Hematopoietic multipotent progenitor cell treated with erythropoietin and hydrocortisone succinate and interleukin-3 and kit ligand, for 6 days (in vitro differentiated cells): ENCODE measurements at places on chromosomes 3 and 15.

DNA sequence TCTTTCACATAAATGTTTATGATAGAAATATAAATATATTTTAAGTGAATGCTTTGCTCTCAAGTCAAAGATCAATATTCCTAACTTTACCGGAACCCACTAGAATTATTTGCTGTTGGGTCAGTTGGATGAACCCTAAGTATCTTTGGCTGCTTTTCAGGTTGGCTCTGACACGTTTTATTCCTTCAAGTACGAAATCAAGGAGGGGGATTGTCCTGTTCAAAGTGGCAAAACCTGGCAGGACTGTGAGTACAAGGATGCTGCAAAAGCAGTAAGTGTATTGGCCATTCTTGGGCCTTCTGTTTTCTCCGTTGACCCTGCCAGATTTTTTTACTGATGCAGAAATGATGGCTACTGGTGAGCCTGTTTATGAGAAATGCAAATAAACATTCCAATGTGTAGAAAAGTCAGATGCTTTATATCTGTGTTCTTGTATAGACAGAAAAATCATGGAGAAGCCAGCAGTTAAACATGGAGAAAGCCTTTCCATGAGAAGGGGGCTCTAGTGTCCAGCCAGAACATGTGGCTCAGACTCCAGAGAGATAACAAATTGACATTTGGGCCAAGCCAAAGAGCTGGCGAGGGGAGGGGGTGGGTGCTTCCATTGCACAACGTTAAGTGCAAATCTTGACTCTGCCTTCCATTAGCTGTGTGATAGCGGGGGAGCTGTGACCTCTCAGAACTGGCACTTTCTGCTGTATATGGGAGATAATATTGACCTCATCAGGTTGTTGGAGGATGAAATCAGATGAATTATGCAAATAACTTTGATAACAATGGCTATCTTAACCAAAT, 3.0 kb downstream of the KNG1 start:
- DNase-seq = peak; percentile 5

GRCh38 chr3:158792709-158793108, 9.1 kb upstream of the MFSD1 start:
- DNase-seq = no peak

DNA sequence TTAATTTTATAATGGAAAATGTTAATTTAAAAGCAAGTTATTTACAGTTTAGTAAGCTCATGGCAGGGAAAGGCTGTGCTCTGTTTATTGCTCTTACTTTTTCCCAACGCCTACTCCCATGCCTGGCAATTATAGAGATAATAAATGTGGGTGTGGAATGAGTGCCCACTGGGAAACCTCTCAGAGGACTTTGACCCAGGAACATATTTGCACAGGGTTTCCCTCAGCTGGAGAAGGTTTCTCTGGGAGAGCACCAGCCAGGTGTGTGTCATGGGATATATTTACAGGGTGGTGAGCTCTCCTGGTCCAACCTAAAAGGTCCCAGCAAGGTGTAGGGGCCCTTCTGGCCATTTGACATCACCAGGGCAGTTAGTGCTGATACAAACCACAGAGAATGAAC, 27.9 kb downstream of the ZNF710 start:
- no peak for DNase-seq

GRCh38 chr15:48582452-48583247, 62.9 kb downstream of the FBN1 start:
- no peak for DNase-seq

GRCh38 chr3:44516230-44516629, 38.8 kb upstream of the ZNF445 start:
- peak; percentile 49 for DNase-seq

DNA sequence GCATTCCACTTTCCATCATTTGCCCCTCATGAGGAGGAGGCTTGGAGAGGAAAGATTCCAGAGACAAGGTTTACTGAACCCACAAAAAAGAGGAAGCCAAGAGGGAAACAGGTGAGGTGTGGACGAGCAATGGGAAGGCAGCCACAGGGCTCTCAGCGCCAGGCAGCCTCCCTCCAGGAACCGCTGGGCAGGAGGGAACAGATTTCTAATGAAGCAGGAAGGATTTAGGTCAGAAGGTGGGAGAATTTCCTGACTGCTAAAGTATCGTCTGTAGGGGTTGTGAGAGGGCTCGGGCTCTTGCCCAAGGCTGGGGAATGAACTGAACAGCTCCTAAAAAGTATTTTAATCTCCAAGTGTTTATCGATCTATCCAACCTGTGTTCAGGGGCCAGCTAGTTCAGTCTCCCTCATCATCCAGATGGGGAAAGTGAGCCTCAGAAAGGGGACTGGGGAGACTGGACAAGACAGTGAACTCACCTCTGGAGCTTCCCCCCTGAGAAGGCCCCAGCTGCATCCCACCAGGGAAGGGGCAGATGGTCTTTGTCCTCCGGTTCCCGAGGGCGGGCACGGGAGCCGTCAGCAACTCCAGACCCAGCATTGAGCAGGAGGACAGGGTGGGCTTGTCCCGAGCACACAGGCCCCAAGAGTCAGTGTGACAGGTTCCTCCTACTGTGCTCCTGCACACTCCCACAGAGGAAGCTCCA, 10.5 kb downstream of the LOXL1 start:
- DNase-seq = no peak

- no peak for DNase-seq
These were observed 9.2 kb upstream of the TGFBR2 start for GRCh38 chr3:30597131-30597768.

GRCh38 chr3:188482929-188483328, 329.0 kb downstream of the LPP start:
- DNase-seq = no peak

GRCh38 chr3:151210676-151211381, 7.8 kb upstream of the GPR171 start:
- DNase-seq = peak; percentile 49

DNA sequence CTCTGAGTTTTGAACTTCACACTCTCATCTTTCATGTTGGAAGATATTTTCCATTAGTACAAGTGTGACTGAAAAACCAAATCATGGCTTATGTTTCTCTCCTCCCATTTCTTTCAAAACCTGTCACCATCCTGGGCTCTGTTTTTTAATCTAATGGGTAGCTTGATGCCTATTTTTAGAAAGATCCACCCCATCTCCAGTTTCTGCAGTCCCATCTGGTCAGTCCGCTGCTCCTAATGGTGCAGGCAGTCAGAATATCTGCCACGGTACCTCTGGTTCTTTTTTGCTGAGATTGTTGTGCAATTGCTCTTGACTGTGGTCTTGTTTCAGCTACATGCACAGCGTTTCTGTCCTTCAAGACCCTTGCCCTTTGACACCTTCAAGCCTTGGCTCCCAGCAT, 240.9 kb upstream of the CADM2 start:
- no peak for DNase-seq

DNA sequence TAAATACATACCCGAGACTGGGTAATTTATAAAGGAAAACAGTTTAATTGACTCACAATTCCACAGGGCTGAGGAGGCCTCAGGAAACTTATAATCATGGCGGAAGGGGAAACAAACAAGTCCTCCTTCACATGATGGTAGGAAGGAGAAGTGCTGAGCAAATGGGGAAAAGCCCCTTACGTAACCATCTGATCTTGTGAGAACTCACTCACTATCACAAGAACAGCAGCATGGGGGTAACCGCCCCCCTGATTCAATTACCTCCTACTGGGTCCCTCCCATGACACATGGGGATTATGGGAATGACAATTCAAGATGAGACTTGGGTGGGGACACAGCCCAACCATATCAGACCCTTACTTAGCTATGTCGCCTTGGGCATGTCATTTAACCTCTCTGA, 27.7 kb downstream of the SCG3 start:
- no peak for DNase-seq

DNA sequence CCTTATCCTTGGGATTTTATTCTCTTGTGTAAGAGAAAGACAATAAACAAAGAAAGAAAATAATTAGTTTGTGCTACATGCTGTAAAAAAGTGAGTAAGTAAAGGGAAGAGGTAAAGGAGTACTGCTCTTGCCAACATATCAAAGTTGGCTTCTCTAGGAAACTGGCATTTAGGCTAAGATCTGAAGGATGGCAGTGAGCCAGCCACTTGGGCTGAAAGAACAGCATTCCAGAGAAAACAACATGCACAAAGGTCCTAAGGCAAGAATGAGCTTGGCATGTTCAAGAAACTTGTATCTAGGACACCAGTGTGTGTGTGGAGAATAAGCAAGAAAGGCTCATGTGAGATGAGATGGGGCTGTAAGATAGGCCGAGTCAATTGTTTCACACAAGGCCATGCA, 245.5 kb upstream of the MANF start:
- DNase-seq = no peak

DNA sequence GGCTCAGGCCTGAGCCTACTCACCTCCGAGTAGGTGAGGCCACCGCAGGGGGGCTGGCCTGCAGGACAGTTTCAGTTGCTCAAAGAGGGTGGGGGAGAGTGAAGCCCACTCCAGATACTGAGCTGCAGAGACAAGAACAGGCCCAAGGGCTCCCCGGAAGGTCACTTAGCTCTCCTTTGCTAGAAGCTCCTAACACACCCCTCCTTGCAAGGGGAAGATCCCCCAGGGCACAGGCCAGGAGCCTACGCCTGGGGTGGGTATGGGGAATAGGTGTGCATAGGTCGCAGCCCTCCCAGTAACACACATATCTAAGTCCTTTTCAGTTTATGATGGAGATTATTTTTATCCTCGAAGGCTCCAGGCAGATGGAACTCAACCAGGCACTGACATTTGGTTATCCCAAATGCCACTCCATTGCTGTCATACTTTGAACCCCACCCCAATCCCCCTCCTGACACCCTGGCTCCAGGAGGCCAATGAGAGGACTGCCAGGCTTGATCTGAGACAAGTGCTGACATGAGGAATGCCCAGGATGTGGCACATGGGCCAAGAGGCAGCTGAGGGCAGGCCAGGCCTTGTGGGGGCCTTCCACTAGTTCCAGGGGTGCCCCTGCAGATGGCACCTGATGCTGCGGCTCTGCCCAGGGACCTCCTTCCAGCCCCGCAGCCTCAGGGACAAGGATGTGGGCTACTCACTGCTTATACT, 1.1 kb upstream of the MUSTN1 start:
- no peak for DNase-seq

GRCh38 chr3:19769694-19770093, 164.3 kb downstream of the EFHB start:
- no peak for DNase-seq

DNA sequence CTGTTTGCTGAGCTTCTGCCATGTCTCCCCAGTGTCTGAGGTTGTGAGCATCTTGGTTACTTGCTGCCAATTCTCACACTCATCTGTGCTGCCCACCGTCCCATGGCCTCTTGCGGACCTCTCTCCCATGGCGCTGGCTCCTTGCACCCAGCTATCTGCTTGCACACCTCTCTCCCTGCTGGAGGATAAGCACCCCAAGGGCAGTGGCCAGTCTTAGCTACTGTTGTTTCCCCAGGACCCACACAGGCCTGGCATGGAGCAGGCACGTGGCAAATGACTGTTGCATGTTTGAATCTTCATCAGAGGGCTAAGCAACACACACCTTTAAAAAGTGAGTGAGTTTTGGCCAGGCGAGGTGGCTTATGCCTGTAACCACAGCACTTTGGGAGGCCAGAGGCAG, 14.7 kb downstream of the LIPC start:
- no peak for DNase-seq
